ENCODE measurements at places on chromosomes 7 and 10.
A peak's percentile ranks its signal among the peaks of the same experiment; 100 is the strongest.

DNA sequence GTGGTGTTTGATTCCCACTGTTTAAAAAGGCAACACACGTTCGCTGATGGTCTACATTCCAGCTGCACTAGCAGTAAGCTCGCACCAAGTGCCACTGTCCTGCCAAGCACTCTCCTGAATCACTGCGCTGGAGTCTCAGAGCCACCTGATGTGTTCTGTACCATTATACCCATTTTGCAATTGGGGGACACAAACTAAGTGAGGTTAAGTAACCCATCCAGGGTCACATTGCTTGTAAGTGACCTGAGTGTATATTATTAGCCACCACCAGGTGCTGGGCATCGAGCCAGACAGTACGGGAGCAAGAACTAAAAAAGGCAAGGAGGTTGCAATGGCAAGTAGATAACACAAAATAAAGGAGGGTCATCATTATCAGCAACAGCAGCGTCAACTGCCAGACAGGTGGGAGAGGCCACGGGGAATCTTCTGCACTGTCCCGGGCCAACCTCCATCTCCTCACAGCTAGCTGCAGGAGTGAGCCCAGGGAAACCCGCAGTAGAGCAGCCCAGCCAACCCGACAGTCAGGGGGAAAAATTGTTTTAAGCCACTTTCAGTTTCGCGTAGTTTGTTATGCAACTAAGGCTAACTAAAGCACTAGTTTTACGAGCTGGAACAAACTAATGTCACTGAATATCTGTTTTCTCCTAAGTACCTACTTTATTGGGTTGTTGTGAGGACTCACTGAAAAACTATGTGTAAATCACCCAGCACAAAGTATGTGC lies 712 bp upstream of the CPVL start:
- H3K4me1 ChIP-seq = no peaks in the 10 kb centered on the region
- H3K4me3 ChIP-seq = no peak overlapping the region
- no peak overlapping the region for H3K27ac ChIP-seq
- no peak for DNase-seq
- H3K36me3 ChIP-seq = no peaks in the 10 kb centered on the region
- no peaks in the 10 kb centered on the region for H3K27me3 ChIP-seq

DNA sequence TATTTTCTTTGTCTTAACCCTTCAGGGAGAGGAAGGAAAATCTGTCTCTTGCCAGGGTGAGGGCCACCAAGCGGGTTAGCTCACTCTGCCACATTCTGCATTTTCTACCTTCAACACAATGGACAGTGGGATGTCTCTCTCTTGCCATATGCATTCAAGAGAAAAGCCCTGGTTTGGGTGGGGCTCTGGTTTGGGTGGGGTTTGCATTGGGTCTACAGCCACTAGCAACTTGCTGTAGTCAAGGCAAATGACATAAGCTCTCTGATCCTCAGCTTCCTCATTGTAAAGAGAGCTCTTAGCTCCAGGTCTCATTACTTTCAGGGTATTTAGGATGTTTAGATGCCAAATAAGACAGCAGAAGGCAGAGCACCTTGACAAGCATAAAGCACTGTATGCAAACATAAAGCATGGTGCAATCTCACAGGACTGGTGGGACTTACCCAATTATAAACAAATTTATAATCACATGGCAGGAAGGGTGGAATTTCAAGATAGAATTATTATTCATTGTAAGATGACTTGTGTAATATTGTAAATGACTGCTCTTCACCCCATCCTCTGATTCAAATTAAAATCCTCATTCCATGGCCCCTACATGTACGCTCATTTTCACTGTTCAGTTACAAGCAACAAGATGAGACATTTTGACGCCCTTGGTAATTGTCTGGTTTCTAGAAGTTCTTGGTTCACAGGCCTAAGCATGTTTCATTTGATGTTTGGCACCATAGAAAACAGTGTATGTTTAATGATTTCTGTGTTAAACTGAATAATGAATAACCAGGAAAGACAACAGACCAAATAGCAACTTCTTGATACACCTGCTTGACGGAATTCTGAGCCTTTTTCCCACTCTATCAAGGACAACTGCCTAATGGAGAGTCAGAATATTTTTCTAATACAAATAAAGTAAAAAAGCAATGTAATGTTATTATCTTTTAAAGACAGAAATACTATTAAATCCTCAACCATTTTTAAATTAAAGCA lies 258.9 kb downstream of the KCNMA1 start:
- H3K27ac ChIP-seq = no peak overlapping the region
- H3K4me3 ChIP-seq = no peak overlapping the region
- peaks cover 1% of the 10 kb centered on the region for H3K4me1 ChIP-seq
- no peaks in the 10 kb centered on the region for H3K36me3 ChIP-seq
- DNase-seq = no peak

- H3K4me3 ChIP-seq = no peak overlapping the region
- DNase-seq = no peak
- H3K4me1 ChIP-seq = no peaks in the 10 kb centered on the region
- no peaks in the 10 kb centered on the region for H3K27me3 ChIP-seq
- no peaks in the 10 kb centered on the region for H3K36me3 ChIP-seq
Measured at GRCh38 chr7:50304911-50305582, 531 bp downstream of the IKZF1 start.

DNA sequence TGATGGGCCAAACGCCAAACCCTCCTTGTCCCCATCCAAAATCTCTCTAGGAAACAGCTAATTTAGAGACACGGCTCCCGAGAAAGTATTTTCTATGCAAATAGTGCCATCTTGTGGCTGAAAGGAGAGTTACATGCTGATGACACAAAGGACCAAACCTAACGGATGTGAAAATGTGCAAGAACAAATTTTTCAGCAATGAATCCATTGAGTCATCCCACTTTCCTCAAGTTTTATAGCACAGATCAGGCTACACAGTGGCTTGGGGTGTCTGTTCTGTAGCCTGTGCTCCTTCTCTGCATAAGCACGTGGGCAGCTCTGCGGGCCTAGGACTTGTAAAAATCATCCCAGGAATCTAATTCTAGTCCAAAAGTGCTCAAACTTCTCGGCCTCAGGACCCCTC lies 154.8 kb upstream of the PRR15 start:
- DNase-seq = no peak
- H3K4me1 ChIP-seq = no peaks in the 10 kb centered on the region
- H3K27ac ChIP-seq = no peak overlapping the region
- H3K27me3 ChIP-seq = no peaks in the 10 kb centered on the region

DNA sequence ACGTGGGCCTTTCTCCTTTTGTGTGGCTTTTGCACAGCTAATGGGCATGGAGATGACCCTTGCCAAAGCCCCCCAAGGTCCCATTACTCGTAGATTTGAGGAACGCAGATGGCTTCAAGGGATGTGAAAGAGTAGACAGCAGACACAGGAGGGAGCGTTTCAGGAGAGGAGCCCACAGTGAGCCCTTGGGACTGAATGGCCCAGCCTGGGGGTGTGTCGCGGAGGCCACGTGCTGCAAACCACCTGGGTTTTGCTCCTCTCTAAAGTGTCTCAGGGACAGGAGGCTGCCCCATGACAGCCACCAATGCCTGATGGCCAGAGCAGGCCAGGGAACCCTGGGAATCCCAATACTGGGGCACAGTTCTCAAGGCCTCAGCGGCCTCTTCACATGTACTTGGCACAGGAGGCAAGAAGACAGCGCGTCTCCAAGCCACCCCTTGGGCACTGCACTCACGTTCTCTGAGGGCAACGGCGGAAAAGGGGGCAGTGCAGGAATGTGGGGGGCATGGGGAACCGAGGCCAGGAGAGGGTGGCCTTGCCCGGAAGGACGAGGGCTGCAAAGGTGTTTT lies 185.2 kb downstream of the WDR37 start:
- H3K27me3 ChIP-seq = no peaks in the 10 kb centered on the region
- H3K27ac ChIP-seq = no peak overlapping the region
- no peak overlapping the region for H3K4me3 ChIP-seq
- H3K36me3 ChIP-seq = no peaks in the 10 kb centered on the region

DNA sequence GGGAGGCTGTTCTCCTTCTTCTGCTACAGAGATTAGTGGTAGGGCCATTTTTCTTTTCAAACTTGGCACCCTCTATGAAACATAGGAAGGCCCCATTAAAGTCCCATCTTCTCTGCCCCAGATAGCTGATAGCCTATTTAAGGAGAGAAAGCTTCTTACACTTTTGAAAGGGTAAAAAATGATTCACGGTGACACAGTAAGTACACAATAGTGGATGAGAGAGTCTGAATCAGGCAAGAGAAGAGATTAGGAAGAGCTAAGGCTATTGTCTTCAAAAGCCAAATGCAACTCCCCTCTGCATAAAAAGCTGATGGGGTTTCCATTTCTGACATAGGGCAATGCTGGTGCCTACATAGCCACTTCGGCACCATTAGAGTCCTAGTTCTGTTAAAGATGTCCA lies 3.6 kb downstream of the INA start:
- H3K27me3 ChIP-seq = no peaks in the 10 kb centered on the region
- no peak for DNase-seq
- no peak overlapping the region for H3K27ac ChIP-seq
- no peaks in the 10 kb centered on the region for H3K36me3 ChIP-seq

GRCh38 chr7:155191901-155192478 lies 105.7 kb upstream of the INSIG1 start:
- no peaks in the 10 kb centered on the region for H3K4me1 ChIP-seq
- H3K27me3 ChIP-seq = no peaks in the 10 kb centered on the region
- no peak for DNase-seq
- H3K36me3 ChIP-seq = no peaks in the 10 kb centered on the region
- H3K4me3 ChIP-seq = no peak overlapping the region

- H3K36me3 ChIP-seq = no peaks in the 10 kb centered on the region
- peak overlapping the region; percentile 95 for H3K27ac ChIP-seq
- H3K27me3 ChIP-seq = no peaks in the 10 kb centered on the region
- H3K4me3 ChIP-seq = peak overlapping the region; percentile 88
- H3K4me1 ChIP-seq = peaks cover 1% of the 10 kb centered on the region
Measured at GRCh38 chr10:102642736-102643335, 1.4 kb upstream of the TRIM8 start.

- no peaks in the 10 kb centered on the region for H3K27me3 ChIP-seq
- no peaks in the 10 kb centered on the region for H3K36me3 ChIP-seq
- H3K27ac ChIP-seq = no peak overlapping the region
- DNase-seq = no peak
- no peaks in the 10 kb centered on the region for H3K4me1 ChIP-seq
Measured at GRCh38 chr10:54284526-54285193, 516.4 kb downstream of the PCDH15 start.

Data from aorta (tissue), 5 donors.